ENCODE measurements at places on chromosomes 1 and 21.

DNA sequence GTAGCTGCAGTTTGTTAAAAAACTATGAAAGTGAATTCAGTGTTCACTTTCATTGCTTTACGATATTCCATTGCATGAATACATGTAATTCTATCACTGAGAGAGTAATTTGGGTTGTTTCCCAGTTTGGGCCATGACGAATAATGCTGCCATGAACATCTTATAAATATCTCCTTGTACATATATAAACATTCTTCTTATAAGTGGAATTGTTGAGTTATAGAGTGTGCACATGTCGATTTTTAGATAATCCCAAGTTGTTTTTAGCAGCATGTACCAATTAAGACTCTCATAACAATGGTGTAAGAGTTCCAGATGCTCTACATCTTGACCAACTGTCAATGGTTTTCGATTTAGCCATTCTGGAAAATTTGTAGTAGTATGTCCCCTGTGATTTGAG lies 40.9 kb downstream of the ALG6 start:
- DNase-seq: no peak

GRCh38 chr1:204829133-204829825 lies 41.4 kb upstream of the NFASC start:
- DNase-seq: peak; percentile 66

GRCh38 chr21:28641731-28642130 lies 350.9 kb downstream of the LTN1 start:
- no peak for DNase-seq

- no peak for DNase-seq
Measured at GRCh38 chr1:9785406-9785805, 38.4 kb downstream of the CLSTN1 start.

- DNase-seq: no peak
Measured at GRCh38 chr1:185735701-185736064, 1.5 kb downstream of the HMCN1 start.

GRCh38 chr21:15007716-15008296 lies 57.0 kb downstream of the NRIP1 start:
- DNase-seq: no peak

DNA sequence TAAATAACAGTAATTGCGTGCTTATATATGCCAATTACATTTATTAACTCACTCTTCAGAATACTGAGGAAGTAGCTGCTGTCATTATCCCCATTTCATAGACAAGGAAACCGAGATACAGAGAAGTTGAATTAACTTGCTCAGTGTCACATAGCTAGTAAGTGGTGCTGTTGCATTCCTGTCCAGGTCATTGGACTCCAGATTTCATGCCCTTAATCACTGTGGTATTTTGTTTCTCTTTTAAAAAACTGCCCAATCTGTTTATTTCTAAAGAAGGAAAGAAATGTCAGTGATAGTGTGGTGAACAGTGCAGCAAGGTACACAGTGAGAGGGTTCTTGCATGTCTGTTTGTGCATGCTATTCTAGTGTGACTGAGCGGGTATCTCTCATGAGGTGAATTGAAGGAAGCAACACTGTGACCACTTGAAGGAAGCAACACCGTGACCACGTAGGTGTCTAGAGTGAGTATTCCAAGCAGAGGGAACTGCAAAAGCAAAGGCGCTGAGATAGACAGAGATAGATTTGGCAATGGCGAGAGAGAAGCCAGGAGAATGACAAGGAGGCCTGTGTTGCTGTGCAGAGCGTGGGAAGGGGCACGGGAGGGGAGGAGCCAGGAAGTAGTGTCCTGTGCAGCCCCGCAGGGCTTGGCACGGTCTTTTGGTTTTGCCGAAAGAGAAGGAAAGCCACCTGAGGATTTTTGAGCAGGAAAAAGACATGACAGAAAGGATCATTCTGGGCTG lies 95.9 kb downstream of the CAMTA1 start:
- no peak for DNase-seq

DNA sequence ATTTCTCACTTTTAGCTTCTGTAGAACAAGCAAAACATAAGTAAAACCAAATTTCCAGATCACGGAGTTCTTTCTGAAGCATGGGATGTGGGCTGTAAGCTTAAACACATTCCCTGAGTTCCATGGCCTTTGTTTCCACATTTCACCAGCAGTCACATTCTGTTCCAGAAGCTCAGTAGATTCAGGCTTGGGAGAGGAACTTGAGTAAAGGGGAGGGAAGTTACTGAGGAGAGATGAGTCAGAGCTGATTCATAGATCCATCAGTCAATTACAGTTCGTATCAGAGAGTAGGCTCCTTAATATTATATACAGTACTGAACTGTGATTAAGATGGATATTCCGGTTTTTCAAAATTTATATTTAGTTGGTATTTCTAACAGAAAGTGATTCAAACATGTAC lies 614.3 kb downstream of the NCAM2 start:
- DNase-seq: peak; percentile 9

DNA sequence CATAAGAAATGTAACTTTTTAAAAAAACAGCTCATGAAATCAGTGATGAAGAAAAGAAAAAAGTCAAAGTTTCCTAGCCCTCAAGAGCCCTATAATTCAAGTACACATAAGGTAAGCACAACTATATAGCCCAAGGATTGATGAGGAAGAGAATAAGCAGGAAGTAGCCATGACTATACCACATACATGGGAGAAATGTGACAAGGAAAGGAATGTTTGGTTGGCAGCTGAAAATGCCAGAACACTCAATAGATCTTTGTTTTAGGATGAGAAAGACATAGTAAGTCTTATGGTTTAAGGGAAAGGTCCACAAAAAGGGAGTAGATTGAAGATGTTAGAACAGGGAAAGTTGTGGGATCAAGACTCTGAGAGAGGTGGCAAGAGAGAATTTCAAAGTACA lies 5.7 kb downstream of the DOCK7 start:
- DNase-seq: no peak

DNA sequence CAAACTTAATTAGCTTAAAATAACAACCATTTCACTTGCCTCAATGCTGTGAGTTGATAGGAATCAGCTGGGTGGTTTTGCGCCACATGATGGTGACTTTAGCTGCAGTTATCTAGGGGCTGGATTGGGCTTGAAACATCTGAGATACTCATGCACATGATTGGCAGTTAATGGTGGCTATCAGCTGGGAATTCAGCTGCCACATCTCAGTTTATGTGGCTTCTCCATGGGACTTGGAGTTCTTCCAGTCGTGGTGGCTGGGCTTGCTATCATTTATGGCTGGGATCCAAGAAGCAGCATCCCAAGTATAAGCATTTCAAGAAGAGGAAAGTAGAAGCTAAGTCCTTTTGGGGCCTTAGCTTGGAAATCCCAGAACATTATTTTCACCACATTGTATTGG lies 36.4 kb downstream of the PDC start:
- no peak for DNase-seq

DNA sequence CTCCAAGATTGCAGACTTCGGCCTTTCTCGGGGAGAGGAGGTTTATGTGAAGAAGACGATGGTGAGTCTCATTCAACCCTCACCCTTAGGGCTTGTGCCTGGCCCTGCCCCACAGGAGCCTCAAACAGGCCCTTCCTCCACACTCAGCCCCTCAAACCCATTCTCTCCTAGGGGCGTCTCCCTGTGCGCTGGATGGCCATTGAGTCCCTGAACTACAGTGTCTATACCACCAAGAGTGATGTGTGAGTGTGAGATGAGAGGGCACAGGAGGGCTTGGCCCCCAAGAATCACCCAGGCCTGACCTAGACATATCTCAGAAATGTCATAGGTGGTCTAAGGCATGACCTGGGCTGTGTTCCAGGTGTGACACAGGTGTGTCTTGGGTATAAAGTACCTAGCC lies 18.3 kb upstream of the MPL start:
- no peak for DNase-seq

GRCh38 chr21:31520561-31521098 lies 138.9 kb upstream of the SOD1 start:
- DNase-seq: no peak

DNA sequence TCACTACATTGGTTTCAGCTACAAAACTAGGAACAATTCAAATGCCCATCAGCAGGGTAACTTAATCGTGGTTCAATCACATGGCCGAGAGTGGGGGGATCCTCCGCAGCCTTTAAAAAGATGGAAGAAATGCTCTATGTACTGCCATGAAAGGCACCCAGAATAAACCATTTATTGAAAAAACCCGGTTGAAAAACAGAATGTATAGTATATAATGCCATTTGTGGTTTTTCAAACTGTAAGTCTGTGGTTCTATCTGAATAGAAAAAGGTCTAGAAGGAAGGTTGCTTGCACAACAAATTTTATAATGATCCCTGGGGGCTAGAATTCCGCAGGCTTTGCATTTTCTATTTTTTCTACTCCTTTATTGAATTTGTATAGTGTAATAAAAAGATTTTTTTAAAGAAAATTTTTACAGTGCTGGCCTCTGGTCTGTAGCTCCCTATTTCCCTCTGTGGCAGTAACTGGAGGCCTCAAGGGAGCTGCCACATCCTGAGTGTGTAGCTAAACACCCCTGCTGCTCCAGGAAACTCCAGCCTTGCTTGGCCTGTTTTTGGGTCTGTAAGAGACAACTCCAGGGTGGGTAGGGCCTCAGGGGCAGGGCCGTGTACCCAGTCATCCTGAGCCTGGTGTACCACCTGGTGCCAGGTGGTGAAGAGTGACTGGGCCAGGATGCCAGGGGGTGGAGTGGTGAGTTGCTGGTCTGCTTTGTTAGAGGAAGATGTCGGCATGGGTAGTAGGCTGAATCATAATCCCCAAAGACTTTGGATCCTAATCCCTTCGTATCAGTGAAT lies 51.5 kb upstream of the EPS8L3 start:
- DNase-seq: no peak

GRCh38 chr1:150970808-150971582 lies 3.6 kb downstream of the CERS2 start:
- no peak for DNase-seq

GRCh38 chr1:56506951-56507491 lies 72.3 kb downstream of the PLPP3 start:
- DNase-seq: no peak

GRCh38 chr1:101220906-101221305 lies 15.9 kb upstream of the S1PR1 start:
- DNase-seq: no peak

- no peak for DNase-seq
Measured at GRCh38 chr1:78408810-78409209, 82.0 kb upstream of the PTGFR start.

DNA sequence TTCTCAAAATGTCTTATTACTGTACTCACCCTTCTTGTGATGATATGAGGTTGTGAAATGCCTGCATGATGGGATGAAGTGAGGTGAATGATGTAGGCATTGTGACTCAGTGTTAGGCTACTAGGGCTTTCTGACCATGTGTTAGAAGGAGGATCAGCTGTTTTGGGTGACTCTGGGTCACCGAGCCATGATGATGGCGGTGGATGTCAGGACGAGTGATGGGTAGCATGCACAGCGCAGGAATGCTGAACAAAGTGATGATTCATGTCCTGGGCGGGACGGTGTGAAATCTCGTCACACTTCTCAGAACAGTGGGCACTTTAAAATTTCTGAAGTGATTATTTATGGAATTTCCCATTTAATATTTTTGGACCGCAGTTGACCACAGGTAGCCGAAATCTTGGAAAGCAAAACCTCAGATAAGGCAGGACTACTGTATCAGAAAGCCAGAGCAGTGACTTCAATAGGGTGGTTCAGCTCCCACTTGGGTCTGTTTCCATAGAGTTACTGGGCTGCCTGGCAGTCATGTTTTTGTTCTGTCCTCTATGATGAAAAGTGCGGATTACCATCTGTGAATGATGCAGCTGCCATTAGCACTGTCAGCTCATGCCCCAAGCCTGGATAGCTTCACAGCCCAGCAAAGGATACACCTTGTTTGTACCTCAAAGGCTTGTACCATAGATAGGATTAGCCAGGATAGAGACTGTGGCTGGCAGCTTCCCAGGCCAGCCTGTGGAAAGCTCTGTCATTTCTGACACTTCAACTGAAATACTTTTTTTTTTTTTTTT lies 26.6 kb downstream of the IL6R start:
- DNase-seq: no peak

- DNase-seq: no peak
Measured at GRCh38 chr1:31517301-31517700, 59.0 kb upstream of the TINAGL1 start.

DNA sequence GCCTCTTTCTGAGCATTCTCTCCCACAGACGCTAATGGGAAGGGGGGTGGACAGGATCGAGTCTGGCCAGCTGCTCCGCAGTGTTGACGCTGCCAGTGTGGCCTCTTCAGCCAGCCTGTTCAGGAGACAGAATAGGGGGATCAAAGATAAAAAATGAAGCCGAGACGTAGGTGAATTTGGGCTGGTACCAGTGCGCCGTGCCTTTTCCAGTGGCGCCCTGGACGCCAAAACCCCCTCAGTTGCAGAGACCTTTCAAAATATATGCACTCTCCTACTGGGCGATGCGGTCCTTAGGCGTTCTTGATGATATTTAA lies 1.1 kb downstream of the TTC3 start:
- DNase-seq: peak; percentile 83

GRCh38 chr1:12433323-12434053 lies 184.5 kb downstream of the DHRS3 start:
- DNase-seq: peak; percentile 46

GRCh38 chr1:158686111-158687009 lies at the start of gene SPTA1:
Gene SPTA1 (minus strand): TSS chr1:158686715. CDS start chr1:158686517, 198 bp downstream.
- DNase-seq: no peak

DNA sequence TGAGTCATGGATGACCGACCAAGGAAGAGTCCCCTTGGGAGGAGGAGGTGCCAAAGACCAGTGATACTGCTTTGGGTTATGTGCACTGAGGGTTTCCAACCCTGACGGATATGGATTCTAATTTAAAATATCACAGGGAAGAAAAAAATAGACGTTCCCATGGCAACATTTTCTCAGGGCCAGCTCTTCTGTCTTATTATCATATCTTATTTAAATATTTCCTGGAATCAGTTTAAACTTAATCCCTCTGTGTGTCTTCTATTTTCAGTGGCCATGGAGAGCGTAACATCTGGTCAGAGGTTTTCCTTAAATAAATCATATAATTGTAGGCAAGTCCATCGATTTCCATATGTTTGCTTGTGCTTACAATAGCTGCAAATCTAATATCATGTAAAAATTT lies 205.4 kb upstream of the FMN2 start:
- no peak for DNase-seq

- no peak for DNase-seq
Measured at GRCh38 chr21:34790341-34790740, 121.5 kb downstream of the CLIC6 start.

GRCh38 chr1:181391301-181391900 lies 91.9 kb upstream of the CACNA1E start:
- peak; percentile 39 for DNase-seq

- DNase-seq: no peak
Measured at GRCh38 chr1:239884796-239885195, 206.9 kb upstream of the FMN2 start.
